ENCODE measurements at places on chromosomes 6 and 20. TPM values are rescaled to one million over a fixed set of nuclear protein-coding genes. Genes with fewer than 3 reads are reported as not detected.

The HLA-DMB gene
- total RNA-seq: not detected

The HLA-DRB5 gene
- total RNA-seq: not detected

The BTNL2 gene
- total RNA-seq: not detected

The GINS1 gene
- 1.5 TPM for total RNA-seq

The PDRG1 gene
- 4.6 TPM for total RNA-seq

The ALDH5A1 gene
- 0.22 TPM for total RNA-seq

The TFAP2A gene
- 0.22 TPM for total RNA-seq

The HMGN3 gene
- total RNA-seq: 20.2 TPM

The DEFB132 gene
- total RNA-seq: not detected

The SNRNP48 gene
- 6.1 TPM for total RNA-seq

The PDSS2 gene
- total RNA-seq: 6.1 TPM

The EFCAB8 gene
- 0.14 TPM for total RNA-seq

The SLC22A3 gene
- total RNA-seq: 19.3 TPM

The RRAGD gene
- 0.22 TPM for total RNA-seq

The KHDRBS2 gene
- total RNA-seq: not detected

The AIF1 gene
- not detected for total RNA-seq

The SLC35D3 gene
- 0.14 TPM for total RNA-seq

The TPD52L1 gene
- 1.3 TPM for total RNA-seq

The CYP39A1 gene
- total RNA-seq: 0.22 TPM

The RCAN2 gene
- total RNA-seq: 0.88 TPM

The RAD21L1 gene
- total RNA-seq: 0.66 TPM

The ALDH8A1 gene
- 0.72 TPM for total RNA-seq

The SLC22A7 gene
- not detected for total RNA-seq

The TAAR1 gene
- not detected for total RNA-seq

The STMN3 gene
- total RNA-seq: 41.1 TPM

The SERPINB6 gene
- total RNA-seq: 87.8 TPM

The CNR1 gene
- under 0.01 TPM for total RNA-seq

The UBR2 gene
- 30.9 TPM for total RNA-seq

The TBXT gene
- not detected for total RNA-seq

The ANGPT4 gene
- not detected for total RNA-seq

The PNPLA1 gene
- 0.14 TPM for total RNA-seq

Data from placental pericyte (primary cell).